ENCODE measurements at places on chromosomes 4 and X.

DNA sequence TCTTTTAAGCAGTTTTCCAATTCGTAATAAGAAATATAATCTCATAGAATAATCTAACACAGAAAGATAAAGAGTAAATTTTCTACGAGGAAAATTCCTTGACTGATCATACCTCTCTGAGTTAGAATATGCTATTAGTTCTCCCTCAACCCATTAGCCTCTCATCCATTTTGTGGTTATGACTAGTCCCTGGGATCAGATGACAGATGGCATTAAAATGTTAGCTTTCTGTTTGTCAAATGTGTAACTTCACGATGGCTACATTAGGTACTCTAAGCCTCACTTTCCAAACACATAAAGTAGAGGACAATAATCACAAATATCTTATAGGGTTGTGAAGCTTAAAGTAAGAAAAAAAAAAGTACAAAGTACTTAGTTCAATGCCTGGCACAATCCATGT lies 112.2 kb downstream of the ZAR1 start:
- no peak for DNase-seq

GRCh38 chr4:113561092-113561491 lies 200.4 kb downstream of the CAMK2D start:
- DNase-seq = no peak

DNA sequence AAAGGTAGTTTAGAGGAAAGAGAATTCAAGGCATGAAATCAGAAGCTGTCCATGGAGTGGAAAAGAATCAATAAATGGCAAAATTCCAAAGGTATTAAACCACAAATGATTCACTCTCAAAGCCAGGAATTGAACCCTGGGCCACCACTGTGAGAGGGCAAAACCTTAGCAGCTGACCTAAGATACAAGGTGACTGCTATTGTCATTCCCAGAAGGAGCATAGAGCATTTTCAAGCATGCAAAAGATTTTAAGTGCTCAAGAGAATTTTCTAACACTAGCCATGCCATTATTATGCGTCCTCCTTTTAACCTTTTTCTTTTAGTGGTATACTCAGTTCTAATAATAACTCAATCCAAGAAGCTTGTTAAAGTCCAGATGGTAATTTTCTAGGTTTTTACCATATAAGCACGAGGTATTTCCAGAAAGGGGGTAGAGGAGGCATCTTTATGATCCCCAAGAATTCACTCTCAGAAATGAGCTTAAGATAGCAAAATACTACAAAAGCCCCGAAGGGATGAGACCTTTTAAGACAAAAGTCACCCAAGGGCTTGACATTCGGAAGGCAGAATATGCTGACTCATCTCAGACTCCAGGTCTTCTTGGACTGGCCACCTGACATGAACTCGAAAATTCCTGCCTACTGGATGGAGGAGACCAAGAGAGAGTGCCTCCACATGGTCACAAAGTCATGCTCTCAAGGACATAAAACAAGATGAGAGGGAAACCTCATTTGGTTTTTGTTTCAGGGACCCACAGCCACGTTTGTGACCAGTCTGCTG lies 13.8 kb upstream of the PAGE5 start:
- no peak for DNase-seq

GRCh38 chrX:17601441-17602200 lies 135.7 kb upstream of the SCML1 start:
- DNase-seq = no peak

DNA sequence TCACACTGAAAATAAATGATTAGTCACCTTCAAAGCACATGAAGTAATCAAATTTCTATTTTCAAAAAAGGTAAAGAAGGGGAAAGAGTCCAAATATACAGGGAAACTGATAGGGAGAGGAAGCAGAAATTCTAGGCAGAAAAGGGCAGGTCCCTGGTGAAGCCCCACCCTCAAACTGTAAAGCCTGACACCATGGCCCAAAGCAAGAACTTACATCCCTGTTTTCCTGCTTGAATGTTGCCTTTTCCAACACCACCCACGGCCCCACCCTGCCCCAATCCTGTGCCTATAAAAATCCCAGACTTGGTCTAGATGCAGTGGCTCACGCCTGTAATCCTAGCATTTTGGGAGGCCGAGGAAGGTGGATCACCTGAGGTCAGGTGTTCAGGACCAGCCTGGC lies 361.8 kb downstream of the PPP3CA start:
- DNase-seq = no peak

DNA sequence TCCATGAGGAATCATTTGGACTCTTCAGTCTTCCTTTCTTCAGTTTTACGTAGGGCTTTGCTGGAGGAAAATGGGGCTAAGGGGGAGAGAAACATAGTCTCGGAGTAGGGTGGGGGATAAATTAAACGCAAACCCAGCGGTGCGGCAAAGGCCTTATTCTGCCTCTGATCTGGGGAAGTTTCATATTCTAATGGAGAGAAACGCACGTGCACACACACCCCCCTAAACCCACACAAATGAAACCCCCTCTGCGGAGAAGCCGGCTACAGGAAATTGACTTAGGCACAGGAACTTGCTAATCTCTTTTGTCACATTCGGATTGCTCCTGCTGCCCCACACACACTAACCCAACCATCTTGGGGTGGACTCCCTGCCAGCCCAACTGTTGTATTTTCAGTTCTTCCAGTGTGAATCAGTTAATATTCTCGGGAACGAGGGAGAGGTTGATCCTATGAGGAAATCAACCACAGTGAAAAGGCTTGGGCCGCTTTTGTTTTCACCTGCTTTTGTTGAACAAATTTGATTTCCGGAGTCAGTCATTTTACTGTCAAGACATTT lies at the start of gene RHOH:
TSS of gene RHOH (plus strand) at position 308 of the 558 bp plus-strand sequence. CDS start 46,356 bp downstream, outside the sequence.
- peak; percentile 78 for DNase-seq

- no peak for DNase-seq
These were observed 211.3 kb upstream of the RPS6KA3 start for GRCh38 chrX:20477836-20478524.

DNA sequence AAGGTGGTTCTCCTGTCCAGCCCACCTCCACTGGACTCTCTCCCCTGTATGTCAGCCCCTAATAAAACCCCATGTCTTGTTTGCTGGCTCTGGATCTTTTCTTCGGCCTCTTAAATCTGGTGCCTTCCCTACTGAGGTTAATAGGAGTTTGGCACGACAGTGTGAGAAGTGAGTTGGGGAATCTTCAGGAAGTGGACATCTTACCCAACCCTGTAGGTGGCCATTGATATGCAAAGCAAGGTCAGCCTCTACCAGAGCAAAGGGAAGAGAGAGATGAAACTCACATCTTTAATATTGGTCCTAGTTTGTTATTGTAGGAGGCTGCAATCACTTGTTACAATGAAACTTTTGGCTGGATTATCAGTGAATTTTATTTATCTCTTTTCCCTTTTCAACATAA lies 111.7 kb downstream of the CHRDL1 start:
- DNase-seq = no peak

DNA sequence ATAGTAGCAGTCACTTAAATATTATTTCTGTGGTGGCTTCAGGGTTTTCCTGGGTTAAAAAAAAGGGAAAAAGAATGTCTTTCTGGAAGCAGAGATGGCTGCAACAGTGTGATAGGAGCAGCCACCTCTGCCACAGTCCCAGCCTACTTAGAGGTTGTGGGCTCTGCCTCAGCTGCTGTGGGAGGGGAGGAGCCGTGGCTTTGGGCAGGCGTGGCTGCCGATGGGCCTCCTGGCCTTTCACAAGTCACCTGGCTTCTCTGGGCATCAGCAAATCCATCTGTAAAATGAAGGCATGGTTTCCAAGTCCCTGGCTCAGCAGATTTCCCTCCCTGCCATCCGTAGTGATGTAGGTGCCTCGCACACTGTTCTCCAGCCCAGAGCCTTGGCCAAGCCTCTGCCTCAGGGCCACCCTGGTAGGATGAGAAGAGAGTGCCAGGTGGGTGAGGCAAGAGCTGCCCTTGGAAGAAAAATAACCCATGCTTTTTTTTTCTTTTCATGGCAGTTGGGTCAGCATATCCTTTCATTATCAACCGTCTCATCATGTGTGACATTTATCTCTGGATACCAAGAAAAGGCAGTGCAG lies 66.1 kb downstream of the PTTG2 start:
- DNase-seq = no peak

- DNase-seq = peak; percentile 34
These were observed 72.7 kb upstream of the HGFAC start for GRCh38 chr4:3368841-3369760.

DNA sequence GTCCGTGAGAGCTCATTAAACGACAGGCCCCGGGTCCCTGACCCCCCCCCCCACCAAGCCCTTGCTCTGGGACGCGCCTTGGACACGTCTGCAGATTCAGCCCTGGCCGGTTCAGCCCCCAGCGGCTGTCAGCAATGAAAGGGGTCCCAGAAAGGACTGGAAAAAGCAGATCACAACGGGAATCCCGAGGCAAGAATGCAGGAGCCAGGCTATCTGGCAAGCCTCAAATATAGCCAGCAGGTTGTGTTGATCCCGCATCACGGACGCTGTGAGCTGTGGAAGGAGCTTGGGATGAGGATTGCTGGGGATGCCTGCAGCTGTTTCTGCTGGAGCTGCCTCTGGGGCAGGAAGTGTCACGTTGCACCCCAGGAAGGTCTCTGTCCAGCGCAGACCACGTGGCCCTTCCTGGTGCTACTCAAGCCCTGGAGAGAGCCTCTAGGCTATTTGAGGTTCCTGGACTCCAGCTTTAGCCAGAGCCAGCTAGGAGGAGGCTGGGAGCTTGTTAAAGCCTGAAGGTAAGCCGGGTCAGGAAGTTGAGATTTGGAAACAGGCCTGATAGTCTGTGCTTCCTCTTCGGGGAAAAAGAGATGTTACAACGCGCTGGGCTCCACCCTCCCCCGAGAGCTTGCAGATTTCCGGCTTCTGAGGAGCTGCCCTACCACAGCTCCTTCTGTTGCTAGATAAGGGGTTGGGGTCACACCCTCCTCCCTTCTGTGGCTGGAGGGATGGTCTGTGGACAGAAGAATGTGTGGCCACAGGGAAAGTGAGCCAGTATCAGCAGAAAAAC lies 19.3 kb upstream of the CSF2RA start:
- DNase-seq = peak; percentile 76

DNA sequence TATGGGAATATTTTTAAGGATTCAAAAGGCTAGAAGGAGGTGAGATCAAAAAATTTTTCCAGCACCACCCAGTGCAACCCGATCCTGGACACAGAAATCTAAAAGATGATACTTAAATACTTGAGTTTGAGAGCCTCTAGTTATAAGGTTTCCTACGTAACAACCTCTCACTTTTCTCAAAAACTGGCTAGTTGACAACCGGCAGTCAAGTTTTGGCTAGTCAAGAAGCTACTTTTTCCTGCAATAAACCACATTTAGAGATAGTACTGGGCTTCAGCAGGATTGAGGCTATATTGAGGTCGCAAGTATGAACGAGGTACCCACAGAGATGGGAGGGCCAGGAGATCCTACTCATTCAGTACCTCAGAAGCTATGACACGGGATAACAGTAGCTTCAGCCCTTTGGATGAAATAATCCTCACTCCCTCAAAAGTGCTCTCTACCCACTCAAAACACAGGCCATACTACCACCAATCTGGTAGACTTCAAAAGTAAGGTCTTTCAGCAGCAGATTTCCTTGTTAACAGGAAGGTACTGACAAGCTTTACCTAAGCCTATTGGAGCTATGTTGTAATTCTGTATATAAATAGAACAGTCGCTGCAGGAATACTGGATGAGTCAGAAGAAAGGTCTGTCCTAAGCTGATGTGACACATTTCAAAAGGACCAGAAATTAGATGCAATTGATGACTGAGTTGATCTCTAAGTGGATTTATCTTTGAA lies 1.5 kb upstream of the TSPAN5 start:
- no peak for DNase-seq

DNA sequence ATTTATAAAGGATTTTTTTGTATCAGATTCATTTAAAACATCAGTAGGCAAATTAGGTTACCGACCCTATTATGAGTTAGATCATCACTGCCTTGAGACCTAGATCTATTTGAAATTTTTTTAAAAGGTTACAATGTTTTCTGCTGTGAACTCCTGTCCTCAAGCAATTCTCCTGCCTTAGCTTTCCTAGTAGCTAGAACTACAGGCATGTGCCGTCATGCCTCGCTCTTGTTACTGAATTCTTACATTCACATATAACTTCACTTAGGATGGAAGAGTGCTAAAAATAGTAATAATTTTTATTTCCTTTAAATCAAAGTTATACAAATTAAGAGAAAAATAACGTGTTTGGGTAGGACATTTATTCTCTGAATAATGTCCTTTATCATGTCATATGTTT lies 75.5 kb upstream of the MAOA start:
- DNase-seq = no peak

DNA sequence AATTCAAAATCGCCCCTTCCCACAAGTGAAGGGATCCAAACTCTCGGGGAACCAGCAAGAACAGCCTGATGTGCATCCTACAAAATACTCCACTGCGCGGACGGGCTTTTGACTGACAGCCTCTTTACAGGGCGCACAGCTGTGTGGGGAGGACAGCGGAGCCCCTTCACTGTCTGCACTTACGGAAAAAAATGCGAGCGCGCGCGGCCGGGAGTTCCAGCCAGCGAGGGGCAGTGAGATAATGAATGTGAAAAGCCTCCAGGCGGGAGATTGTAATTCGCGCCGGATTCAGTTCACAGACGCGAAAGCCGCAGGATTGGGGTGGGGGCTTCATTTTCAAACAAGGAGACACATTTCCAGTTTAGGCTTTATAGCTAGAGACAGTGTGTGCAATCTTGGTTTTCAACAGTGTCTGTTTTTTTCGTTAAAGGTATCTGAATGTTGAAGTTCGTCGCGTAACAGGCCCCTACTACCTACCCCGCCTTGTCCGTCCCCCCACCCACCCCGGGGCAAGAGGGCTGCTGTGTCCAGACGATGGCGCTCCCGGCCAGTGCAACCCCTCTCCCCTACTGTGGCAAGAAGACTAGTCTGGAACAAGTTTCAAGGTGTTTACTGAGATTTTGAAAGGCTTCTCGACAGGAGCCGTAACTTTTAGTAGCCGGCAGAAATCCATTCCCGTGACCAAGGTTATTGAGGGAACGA lies 1.7 kb upstream of the GPR50 start:
- DNase-seq = no peak

DNA sequence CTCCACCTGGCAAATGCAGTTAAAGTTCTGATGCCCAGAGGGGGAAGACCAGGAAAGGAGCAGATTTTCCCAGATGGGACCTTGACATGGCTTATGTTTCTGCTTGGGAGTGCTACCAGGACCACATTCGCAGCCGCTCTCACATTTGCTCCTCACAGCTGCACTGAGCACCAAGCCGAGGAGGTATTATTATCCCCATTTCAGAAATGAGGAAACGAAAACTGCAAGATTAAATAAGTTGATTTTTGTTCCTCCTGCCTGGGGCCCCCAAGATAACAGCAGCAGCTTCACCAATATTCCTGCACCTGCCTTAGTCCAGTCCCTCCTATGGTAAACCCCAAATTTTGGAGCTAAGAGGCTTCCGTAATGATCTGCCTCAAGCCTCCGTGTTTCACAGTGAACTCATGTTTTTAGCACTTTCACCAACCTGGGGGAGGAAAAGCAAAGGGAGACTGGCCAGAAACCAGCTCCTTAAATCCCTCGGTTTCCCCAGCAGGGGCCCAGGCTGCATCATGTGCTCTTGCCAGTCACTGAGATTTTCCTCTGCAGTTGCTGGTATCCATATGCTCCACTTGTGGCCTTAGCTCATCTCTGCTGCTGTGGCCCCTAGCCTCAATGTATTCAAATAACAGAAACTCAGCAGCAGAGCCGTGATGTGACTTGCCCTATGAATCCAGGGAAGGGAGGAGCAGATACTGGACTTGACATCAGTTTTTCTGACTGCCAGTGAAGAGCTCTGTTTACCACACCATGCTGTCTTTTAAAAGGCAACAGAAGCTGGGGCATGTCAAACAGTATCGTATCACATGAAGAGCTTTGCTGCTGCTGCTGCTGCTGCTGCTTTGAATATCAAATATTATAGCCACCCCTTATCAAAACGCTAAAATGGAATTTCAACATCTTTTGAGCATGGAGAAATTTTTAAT lies 95.5 kb upstream of the KLHL13 start:
- no peak for DNase-seq

- no peak for DNase-seq
These were observed 704 bp upstream of the SEPSECS start for GRCh38 chr4:25160714-25161592.
